ENCODE measurements at places on chromosomes 12 and 14.

DNA sequence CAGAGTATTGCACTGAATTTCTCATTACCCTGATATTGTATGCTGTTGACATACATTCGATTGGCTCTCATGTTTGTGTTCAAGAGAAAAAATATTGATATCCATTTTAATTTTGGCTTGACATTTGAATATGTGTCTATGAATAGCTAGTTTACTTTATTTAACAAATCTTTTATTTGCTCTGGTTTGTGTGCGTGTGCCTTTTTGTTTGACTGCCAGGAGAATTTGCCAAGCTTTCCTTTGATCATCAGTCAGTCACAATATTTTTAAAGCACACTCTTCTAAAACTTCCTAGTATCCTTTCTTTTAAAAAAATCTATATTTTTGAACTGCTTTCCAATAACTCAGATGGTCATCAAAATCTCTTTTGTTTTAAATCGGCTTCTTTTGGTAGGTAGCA lies 179.3 kb upstream of the FLRT2 start:
- no peak for DNase-seq

DNA sequence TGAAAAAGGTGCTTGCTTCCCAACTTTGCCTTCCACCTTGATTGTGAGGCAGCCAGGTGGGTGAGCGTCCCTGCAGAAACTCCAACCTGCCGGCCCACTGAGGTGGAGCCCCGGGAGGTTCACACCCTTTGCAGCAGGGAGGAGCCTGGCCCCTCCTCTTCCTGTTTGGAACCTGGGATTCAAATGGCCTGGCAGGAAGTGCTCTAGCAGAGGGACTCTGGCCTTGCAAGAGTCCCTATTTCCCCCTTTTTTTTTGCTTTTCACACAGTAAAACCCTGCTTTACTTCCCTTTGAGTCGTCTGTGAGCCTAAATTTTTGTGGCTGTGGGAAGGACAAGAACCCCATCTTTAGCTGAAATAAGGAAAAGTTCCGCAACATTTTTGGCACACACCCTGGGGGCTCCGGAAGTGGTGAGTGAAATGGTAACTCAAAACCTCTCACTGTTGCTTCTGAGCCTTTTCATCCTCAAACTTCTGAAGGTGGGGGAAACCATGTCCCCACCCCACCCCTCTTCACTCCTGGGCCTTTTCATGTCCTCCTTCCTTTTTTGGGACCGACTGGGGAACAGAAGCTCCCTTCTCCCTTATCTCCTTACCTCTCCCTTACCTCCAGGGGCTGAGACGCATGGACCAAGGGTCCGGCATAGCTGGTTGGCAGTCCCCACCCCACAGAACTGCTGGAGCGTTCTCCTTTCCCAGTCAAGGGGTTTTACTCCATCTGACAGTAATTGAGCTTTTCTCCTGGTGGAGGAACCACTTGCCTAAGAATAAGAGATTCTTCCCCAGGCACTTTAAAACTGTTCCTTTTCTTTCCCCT lies 102.0 kb downstream of the KCNMB4 start:
- DNase-seq, result no peak

GRCh38 chr12:27968972-27969623 lies 3.4 kb downstream of the PTHLH start:
- DNase-seq, result peak; percentile 74

DNA sequence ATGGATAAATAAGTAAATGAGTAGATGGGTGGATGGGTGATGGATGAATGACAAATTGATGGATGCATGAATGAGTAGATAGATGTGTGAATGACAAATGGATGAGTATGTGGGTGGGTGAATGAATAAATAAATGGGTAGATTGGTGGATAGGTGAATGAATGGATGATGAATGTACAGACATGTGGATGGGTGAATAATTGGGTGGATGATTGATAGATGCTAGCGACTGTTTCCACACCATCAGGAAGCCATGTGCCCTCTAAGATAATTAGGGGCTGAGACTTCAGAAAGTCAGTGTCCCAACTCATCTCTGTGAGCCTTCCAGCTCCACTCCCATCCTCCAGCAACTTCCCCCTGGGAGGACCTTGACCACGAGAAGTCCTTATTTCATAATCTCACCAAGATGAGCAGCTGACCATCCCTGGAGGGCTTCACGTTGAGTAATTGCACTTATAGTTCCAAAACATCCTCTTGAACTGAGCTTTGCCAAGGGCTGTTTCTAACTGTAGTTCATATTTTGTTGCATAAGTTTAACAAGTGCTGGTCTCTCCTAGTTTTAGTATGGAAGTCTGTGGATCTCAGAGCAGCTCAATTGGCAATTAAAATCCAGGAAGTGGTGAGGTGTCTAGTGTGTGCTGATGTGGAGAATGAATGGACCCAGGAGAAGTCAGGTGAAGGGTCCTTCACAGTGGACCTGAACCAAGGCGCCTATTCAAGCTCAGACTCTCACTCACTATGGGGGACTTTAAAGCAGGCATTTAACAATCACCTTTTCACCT lies 295.7 kb downstream of the ADGRD1 start:
- DNase-seq, result no peak

- DNase-seq, result no peak
Measured at GRCh38 chr12:120532701-120533238, 1.4 kb upstream of the RNF10 start.

DNA sequence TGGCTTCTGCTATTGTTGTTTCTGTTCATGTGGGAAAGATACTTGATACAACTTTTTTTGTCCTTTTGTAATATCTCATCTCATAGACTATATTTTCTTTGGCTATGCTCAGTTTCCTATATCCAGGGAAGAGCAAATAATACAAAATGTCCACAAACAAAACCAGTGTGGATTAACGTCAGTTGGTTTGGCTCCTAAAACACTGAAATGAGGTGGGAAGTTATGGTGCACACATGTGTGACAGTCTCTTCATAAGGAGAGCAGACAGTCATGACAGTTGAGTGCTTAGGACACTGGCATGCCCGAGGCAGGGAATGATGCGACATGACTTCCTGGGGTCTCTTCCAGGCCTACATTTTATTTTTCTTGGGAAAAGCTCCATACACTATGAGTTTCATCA lies 27.5 kb downstream of the RHOJ start:
- DNase-seq, result no peak

DNA sequence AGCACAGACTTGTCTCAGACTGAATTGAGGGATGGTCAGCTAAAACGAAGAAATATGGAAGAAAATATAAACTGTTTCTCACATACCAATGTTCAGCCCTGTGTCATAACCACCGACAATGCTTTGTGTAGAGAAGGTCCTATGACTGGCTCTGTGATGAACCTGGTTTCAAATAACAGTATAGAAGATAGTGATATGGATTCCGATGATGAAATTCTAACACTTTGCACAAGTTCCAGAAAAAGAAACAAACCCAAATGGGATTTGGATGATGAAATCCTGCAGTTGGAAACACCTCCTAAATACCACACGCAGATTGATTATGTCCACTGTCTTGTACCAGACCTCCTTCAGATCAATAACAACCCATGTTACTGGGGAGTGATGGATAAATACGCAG lies 7.9 kb upstream of the MAPK1IP1L start:
- DNase-seq, result no peak

DNA sequence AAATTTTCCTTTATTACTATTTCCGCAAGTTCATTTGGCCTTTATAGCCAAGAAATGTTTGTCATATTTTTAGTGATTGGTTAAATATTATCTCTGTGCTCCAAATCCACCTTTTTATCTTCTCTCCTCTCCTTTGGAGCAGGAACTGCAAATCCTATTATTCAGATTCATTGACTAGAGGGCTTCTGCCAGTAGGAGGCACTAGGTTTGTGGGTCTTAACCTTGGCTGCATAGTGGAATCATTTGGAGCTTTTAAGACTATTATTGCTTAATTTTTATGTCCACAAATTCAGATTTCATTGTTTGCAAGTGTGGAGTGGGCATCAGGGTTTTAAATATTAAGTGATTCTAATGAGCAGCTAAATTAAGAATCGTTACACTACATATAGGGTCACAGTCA lies 75.3 kb upstream of the SYT10 start:
- no peak for DNase-seq

DNA sequence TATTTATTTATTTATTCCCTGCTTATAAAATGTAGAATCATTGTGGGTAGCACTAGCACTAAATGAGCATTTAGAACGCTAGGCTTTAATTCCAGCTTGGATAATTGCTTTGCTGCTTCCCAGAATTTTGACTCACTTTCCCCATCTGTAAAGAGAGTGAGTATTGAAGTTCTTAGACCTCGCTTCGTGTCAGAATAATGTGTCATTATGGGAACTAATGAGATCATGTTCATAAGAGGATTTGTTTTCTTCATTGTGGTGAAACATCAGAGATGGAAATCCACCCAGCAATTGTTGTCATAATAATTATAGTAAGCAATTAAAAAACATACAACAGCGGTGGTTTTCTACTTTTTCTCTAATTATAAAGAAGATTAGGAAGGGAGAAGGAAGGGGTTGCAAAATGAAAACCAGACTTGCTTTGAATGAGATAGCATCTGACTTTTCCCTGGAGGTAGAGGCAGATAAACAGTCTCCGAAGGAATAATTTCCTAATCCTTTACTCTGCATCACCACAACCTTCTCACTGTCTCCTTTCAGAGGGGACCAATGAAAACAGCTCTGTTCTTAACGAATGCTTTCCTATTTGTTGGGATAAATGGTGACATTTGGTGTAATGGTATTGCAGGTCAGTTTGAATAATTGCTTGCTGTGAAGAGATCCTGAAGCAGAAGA lies 86.8 kb upstream of the ARHGAP5 start:
- no peak for DNase-seq

GRCh38 chr12:79016181-79016580 lies 151.6 kb downstream of the SYT1 start:
- DNase-seq, result no peak

DNA sequence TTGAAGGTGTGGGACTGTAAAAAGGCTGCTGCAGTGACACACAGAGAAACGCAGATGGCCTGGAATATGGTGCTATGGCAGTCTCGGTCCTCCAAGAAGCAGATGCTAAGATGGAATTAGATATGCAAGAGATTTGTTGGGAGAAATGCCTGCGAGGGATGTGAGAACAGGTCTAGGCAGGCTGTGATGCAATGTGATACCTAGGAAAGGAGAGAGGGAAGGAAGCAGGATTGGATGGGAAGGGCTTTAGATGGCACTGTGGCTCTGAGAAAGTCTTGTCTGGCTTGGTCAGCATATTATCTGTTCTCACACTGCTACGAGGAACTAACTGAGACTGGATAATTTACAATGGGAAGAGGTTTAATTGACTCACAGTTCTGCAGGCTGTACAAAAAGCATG lies 374.4 kb downstream of the BCAT1 start:
- no peak for DNase-seq

- no peak for DNase-seq
Measured at GRCh38 chr12:66599816-66600215, 79.1 kb downstream of the GRIP1 start.

DNA sequence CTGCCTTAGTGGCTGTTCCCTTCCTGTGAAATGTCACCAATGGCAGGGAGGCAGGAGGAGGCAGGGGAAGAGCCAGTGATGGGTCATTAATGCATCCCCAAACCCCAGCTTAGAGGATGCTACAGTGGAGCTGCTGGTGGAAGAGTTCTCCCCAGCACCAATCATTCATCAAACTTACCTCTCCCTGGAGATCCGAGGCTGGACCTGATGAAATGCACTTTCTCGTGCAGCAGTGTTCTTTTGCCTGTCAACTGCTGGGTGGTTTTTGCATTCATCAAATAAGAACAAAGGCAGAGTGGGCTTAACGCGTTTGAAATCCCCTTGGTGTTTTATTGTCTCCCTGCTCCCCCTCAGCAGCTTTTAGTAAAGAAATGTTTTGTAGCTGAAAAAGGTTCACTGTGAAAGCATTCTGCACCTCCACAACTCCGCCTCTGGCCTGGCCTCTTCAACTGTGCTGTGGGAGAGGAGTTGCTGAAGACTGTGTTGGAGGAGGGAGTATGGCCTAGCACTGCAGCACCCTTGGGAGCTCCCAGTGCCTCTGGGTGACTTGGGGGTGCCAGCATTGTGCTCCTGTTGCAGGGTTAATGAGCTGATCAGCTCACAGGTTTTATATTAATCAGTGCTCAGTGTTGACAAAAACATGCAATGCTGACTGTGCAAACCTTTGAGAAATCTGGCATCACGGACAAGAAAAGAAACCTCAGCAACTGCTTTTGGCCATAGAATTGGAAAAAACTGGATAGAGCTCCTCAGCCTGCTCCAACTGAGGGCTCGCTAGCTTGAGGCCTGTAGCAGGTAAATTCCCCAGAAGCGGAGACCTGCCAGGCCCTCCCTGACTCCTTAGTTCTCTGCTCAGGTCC lies 14.4 kb downstream of the TSPAN9 start:
- no peak for DNase-seq

- peak; percentile 92 for DNase-seq
Measured at GRCh38 chr14:60515511-60516289, 6.8 kb downstream of the SIX6 start.

DNA sequence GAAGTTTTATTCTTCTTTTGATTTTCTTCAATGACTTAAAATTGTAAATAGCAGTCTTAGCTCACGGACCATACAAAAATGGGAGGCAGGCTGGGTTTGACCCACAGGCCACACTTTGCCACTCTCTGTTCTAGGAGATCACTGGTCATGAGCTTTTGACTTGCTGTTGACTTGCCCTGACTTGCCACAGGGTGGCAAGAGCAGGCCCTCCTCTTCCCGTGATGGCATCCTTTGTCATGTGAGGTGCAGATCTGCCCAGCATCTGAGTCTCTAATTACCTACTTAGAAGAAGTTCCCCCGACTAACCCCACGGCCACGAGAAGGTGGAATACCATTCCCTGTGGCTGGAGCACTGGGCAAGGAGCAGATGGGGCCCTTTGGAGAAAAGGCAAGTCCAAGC lies 81.0 kb upstream of the SCAF11 start:
- DNase-seq, result no peak

- DNase-seq, result no peak
Measured at GRCh38 chr14:100554082-100554677, 33.0 kb downstream of the BEGAIN start.

Data from retina (tissue), 1 donor.